ENCODE measurements at places on chromosomes 7 and 10. TPM values are rescaled to one million over a fixed set of nuclear protein-coding genes. Genes with fewer than 3 reads are reported as not detected.

FANK1 gene
- 0.67 TPM for total RNA-seq

CYP2E1 gene
- 2.9 TPM for total RNA-seq

ZNF365 gene
- 1.1 TPM for total RNA-seq

GIMAP8 gene
- total RNA-seq = 9.6 TPM

TMEM225B gene
- not detected for total RNA-seq

GRCh38 chr7:105133358-105133757, 119.4 kb downstream of the KMT2E start:
- H3K4me1 ChIP-seq = peaks cover 25% of the 10 kb centered on the region
- H3K36me3 ChIP-seq = peaks cover 11% of the 10 kb centered on the region
- H3K27me3 ChIP-seq = no peaks in the 10 kb centered on the region
- no peak overlapping the region for H3K4me3 ChIP-seq

- DNase-seq = no peak
- no peak overlapping the region for H3K27ac ChIP-seq
- H3K4me1 ChIP-seq = no peaks in the 10 kb centered on the region
- no peaks in the 10 kb centered on the region for H3K27me3 ChIP-seq
- H3K36me3 ChIP-seq = no peaks in the 10 kb centered on the region
- H3K4me3 ChIP-seq = no peak overlapping the region
Measured at GRCh38 chr10:70915206-70915605, 26.8 kb upstream of the PCBD1 start.
